Fibroblast of villous mesenchyme (primary cell): ENCODE measurements at places on chromosomes 5 and 9. TPM values are rescaled to one million over a fixed set of nuclear protein-coding genes. Genes with fewer than 3 reads are reported as not detected.

AK6 gene
- 23.8 and 32.8 TPM in 2 replicates for total RNA-seq

PCDHA10 gene
- under 0.01 TPM in 2 replicates for total RNA-seq

GTF3C5 gene
- 30.7 and 32.2 TPM in 2 replicates for total RNA-seq

STK32A gene
- total RNA-seq, result 0.97 and 2.2 TPM in 2 replicates

MLANA gene
- total RNA-seq, result not detected in 2 replicates

MZB1 gene
- under 0.01 and 0.43 TPM in 2 replicates for total RNA-seq
